ENCODE measurements at places on chromosomes 6 and 20. TPM values are rescaled to one million over a fixed set of nuclear protein-coding genes. Genes with fewer than 3 reads are reported as not detected.

ADAM33 gene
- not detected for total RNA-seq

ESR1 gene
- total RNA-seq, result not detected

CCN5 gene
- total RNA-seq, result not detected

DSP gene
- 4.6 TPM for total RNA-seq

PPP1R11 gene
- total RNA-seq, result 37.1 TPM

TULP4 gene
- 15.4 TPM for total RNA-seq

BEND6 gene
- total RNA-seq, result 0.33 TPM

SALL4 gene
- under 0.01 TPM for total RNA-seq

NHLRC1 gene
- total RNA-seq, result 2.9 TPM

VNN1 gene
- 0.69 TPM for total RNA-seq

PTCHD4 gene
- total RNA-seq, result 3.1 TPM

PRIM2 gene
- total RNA-seq, result 21.7 TPM

BAG2 gene
- total RNA-seq, result 5.8 TPM

MRAP2 gene
- total RNA-seq, result 0.39 TPM
